IMR-90 (cell line): ENCODE measurements at places on chromosomes 12 and 14. TPM values are rescaled to one million over a fixed set of nuclear protein-coding genes. Genes with fewer than 3 reads are reported as not detected.

Gene SERPINA10
- not detected in 2 replicates for total RNA-seq

Gene PRB2
- not detected in 2 replicates for total RNA-seq

DNA sequence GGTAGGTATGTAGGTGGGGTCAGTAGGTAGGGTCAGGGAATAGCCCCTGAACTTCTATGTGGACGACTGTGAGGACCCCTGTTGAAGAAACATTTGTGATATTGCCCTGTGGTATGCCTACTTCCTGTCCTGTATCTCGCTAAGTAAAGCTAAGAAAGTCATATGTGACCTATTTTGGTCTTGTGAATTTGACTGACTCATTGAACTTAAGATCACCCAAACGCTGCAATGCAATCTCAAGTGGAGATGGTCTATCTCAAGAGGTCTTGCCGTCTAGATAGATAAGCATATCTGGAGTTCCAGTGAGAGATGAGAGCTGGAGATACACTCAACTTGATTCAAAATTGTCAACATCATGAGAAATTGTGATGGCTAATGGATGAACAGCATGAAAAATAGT lies 73.8 kb downstream of the TRAFD1 start:
- peak; percentile 18 for DNase-seq
- H3K27ac ChIP-seq: no peak overlapping the region
- H3K4me3 ChIP-seq: no peak overlapping the region
- no peaks in the 10 kb centered on the region for H3K27me3 ChIP-seq
- peaks cover 50% of the 10 kb centered on the region for H3K36me3 ChIP-seq

- no peak overlapping the region for H3K4me3 ChIP-seq
- H3K27ac ChIP-seq: peak overlapping the region; percentile 76; the same call in 1 of the 2 replicates
- no peak for DNase-seq
- H3K27me3 ChIP-seq: no peaks in the 10 kb centered on the region
- peaks cover 61% of the 10 kb centered on the region for H3K4me1 ChIP-seq
Observed at GRCh38 chr14:68957775-68958174, 21.3 kb downstream of the ACTN1 start.

- peaks cover 5% of the 10 kb centered on the region; the same call in 1 of the 2 replicates for H3K4me1 ChIP-seq
- H3K27ac ChIP-seq: no peak overlapping the region
- peak; percentile 94 for DNase-seq
- H3K27me3 ChIP-seq: no peaks in the 10 kb centered on the region
- no peak overlapping the region for H3K4me3 ChIP-seq
Observed at GRCh38 chr12:90090929-90091651, 382.5 kb upstream of the ATP2B1 start.
